A549 treated with CpdA at 1 μM for 4 hours (cell line): ENCODE measurements at places on chromosomes 3 and 15. TPM values are rescaled to one million over a fixed set of nuclear protein-coding genes. Genes with fewer than 3 reads are reported as not detected.

Gene TRH
- total RNA-seq, result not detected in 5 replicates

Gene PRR23C
- total RNA-seq, result not detected in 5 replicates

Gene NMNAT3
- total RNA-seq, result 0.96 to 1.8 TPM (median 1.4 TPM) in 5 replicates

Gene MYL3
- 0.18 TPM in 1 of 5 replicates, not detected in the others for total RNA-seq

Gene ABHD17C
- 42.0 to 48.0 TPM (median 45.9 TPM) in 5 replicates for total RNA-seq

Gene ZIC1
- total RNA-seq, result 0.02 TPM in 1 of 5 replicates, not detected in the others

Gene CISH
- 0.46 to 0.78 TPM (median 0.66 TPM) in 5 replicates for total RNA-seq

Gene CHDH
- total RNA-seq, result 2.3 to 3.5 TPM (median 2.7 TPM) in 5 replicates

Gene NEIL1
- 1.9 to 3.5 TPM (median 2.2 TPM) in 5 replicates for total RNA-seq
